ENCODE measurements at places on chromosomes 12 and 14.

GRCh38 chr14:70721542-70721941 lies 79.8 kb downstream of the TTC9 start:
- no peak for DNase-seq

GRCh38 chr12:93583627-93584392 lies 11.3 kb downstream of the SOCS2 start:
- DNase-seq, result no peak

- DNase-seq, result peak; percentile 85
These were observed 6.2 kb downstream of the FOXJ2 start for GRCh38 chr12:8038659-8039114.

DNA sequence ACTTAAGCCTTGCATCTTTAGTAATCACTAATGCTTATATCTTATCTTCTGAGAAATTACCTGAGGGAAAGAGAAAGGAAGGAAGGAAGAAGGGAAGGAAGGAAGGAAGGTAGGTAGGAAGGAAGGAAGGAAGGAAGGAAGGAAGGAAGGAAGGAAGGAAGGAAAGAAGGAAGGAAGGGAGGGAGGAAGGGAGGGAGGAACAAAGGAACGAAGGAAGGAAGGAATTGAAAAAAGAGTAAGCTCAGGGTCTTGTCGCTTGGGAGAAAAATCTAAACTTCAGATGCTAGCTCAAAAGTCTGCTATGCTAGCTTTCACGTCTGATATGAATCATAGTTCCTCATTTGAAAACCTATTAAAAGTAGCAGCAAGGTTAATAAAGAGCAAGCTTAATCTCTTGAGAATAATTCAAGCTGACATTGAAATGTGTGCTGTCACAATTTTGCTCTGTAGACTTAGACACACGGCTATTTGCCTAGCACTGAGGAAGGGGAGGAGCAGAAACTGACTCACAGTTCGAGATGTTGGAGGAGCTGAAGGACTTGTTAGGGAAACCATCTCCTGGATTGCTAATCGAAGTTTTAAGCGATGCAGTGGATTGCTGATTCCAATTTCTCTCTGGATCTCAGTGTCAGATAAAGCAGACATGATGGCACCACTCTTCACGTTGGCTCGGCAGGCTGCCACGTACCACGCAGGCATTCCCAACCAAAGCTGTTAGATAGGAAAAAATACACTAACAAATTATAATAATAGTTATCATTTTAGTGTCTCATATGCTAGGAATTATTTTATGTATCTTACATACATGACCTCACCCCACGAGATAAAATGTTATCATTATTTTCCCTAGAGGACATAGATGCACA lies 216.7 kb downstream of the ACSS3 start:
- DNase-seq, result no peak

DNA sequence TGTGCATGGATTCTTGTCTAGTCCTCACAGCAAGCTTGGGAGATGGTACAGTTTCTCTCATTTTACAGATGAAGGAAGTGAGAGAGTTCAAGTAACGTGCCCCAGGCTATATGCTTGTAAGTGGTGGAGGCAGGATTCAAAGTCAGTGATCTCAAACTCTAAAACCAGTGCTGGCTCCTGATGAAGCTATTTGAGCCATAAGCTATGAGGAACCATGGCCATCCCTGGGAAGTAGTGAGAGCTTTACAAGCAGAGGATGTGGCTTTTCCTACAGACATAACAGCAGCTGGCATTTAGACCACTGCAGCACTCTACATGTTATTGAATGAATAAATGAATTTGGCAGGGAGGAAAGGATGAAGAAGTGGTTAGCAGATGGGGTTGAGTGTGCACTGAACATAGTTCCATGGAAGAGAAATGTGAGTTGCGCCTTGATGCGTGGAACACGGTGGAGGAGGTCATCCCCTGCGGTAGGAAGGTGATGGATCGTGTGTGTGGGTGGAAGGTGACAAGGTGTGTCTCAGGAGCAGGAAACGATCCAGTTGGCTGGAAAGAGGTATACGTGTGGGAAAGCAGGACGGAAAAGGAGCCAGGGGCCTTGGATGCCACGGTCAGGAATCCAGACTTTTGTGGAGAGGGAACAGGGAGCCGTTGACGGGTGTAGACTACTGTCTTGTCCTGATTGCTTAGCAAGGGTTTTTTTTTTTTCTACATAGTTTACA lies 65.2 kb downstream of the RFX4 start:
- DNase-seq, result no peak

- no peak for DNase-seq
These were observed 214.0 kb upstream of the NOVA1 start for GRCh38 chr14:26811756-26812305.

DNA sequence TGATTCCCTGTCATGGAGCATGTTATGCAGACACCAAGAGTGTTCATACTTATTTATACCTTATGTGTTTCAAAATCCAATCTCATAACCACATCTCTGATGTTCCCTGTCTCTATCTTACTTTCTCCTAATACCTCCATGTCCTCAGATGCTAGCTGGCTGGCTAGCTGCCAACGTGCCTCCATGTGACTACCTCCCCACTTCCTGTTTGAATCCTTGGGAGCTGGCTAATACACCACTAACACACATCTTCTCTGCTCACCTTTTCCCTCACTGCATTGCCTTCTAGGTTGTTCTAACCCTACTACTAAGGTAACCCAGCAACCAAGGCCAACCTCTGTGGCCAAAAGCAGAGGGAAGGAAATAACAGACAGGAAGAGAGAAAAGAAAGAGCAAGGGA lies 27.3 kb downstream of the TTC5 start:
- no peak for DNase-seq

DNA sequence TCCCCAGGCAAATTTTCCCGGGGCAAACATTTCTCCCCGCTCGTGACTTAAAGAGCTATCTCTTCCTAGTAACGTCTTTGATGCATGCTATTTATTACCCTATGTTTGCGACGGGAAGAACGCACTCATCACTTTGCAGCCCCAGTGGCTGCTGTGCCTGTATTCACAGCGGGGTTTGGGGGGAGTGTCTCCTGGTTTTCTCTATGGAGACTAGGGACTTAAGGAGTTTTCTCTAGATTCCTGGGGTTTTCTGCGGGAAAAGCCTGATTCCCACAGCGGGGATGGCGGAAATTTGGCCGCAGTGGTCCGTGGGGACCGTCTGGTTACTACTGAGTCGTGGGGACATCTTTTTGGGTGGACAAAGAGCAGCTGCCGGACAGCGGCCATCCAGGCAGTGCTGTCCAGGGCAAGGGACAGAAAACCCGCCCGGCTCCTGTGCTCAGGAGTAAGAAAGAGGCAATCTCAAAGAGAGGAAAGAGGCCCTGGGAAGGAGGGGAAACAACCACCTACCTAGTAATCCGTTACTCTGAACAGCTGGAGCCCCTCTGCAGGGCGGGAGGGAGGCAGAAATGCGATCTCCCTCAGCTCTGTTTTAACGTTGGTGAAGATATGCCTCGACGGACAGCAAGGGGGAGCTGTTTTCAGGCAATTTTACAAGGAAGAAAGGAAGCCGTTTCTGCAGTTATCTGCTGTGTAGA lies 771 bp upstream of the AVPR1A start:
- DNase-seq, result peak; percentile 46

DNA sequence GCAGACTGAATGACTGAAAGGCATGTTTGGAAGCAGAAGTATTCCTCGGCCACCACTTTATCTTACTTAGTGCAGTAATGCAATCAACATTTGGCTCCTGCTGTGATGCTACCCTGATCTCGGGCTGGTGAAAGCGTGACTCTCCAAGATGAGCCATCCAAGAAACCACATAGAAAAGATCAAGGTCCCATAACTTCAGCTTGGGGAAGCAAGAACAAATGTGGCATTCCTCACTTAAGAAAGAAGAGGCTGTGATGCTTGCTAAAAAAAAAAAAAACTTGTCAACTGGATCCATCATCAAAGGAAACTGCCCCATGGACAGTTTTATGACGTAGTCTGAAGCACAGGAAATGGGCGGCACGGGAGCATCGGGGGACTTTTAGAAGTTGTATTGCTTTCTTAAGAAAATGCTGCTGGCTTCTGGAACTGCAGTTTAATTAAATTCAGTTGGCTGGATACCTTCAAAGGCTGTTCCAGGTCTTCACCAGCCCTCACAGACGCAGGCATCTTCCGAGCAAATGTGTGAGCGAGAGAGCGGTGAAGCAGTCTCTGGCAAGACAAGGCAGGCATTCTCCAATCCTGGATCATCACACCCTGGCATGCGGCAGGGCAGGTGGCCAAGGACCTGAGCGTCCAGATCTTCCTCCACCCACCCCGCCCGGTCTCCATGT lies 38.2 kb upstream of the MAP1LC3B2 start:
- peak; percentile 91 for DNase-seq

DNA sequence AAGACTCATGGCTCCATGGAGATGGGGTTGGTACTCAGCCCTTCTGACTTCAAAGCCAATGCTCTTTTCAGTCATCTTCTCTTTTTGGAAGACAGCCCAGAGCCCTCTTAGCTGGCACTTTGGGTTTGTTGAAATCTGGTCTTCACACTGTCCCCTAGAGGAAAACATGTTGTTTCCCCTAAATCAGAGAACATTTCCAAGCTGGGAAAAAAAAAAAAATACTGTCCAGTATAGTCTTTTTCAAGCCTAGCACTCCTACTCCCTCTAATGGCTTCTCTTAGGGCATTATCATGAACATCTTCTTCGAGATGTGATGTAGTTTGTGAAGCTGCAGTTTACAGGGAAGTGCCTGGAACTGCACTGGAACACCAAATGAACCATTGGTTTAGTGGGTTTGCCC lies 3.0 kb upstream of the ZC3H14 start:
- DNase-seq, result peak; percentile 61

- no peak for DNase-seq
These were observed 21.4 kb downstream of the ZNF268 start for GRCh38 chr12:133202493-133203343.

DNA sequence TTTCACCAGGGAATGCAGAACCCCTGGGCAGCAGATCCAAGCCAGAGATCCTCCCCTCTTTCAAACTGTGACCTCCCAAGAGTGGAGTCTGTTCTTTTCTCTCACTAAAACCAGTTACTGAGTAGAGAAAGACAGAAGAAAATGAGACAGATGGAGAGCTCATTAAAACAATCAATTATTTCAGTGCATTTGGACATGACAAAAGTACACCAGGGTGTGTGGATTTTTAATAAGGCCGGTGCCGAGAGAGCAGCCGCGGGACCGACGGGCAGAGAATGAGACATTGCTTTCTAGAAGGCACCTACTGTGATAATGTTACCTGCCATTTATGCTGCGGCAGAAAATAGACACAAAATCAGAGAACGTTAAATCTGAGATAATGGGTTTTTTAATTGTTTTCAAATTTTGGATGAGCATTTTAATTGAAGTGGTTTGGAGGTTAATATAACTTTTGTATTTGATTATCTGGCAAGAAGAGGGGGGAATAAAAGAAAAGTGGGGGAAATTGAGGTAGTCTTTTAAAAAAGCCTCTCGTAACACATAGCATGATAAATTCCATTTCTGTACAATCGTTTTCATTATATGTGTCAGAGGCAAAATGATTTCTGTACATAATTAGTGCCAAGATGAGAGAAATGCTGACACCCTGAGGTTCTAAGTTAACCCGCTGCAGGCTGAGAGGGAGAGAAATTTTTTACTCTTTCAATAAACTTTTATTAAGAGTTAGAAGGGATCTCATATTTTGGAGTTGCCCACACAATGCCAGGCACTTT lies 70.8 kb downstream of the HSPB8 start:
- peak; percentile 1 for DNase-seq

GRCh38 chr14:76257842-76258397 lies 106.2 kb downstream of the GPATCH2L start:
- DNase-seq, result no peak

- no peak for DNase-seq
These were observed 119.0 kb downstream of the RBM19 start for GRCh38 chr12:113846883-113847755.

DNA sequence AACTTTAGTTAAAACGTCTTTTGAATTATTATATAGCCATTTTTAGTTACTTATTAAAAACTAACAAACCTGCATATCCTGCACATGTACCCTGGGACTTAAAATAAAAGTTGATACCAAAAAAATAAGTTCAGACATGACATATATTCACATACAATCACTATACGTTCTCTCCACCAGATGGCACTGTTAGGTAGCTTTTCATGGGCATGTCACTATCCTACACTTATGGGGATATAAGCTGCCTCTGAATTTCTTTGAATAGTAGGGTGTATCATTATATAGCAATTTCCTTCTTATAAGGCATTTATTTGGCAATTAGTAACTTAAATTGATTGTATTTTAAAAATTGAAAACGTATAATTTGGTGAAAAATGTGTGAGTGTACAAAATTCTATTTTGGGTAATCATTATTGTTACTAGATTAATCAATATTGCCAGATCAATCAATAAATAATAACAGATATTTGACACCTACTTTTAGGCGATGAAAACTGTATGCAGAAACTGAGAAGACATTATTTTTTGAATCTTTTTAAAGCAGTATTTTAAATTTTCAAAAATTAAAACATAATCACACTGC lies 31.8 kb upstream of the OR10A7 start:
- DNase-seq, result peak; percentile 68

DNA sequence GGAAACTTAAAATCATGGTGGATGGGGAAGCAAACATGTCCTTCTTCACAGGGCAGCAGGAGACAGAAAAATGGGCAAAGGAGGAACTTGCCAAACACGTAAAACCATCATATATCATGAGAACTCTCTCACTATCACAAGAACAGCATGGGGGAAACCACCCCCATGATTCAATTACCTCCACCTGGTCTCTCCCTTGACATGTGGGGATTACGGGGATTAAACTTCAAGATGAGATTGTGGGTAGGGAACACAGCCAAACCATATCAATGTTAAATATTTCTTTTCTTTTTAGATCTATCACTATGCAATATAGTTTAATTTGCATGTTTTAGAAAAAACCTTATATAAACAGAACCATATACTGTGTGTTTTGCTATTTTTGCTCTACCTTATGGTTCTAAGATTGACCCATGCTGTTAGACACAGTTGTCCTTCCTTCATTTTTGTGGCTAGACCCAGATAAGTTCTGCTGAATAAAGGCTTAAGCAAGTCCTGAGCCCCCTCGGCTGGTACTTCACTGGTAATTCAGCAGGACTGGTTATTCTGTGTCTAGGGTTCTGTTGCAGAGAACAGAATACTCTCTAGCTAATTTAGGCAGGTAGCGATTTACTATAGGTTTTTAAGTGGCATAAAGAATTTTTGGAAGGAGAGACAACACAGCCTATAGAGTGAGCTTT lies 253.7 kb upstream of the HMGA2 start:
- no peak for DNase-seq

GRCh38 chr12:33116284-33116683 lies 219.7 kb upstream of the PKP2 start:
- DNase-seq, result no peak

GRCh38 chr14:22472935-22473854 lies 115.8 kb downstream of the DAD1 start:
- peak; percentile 80 for DNase-seq
